ENCODE measurements at places on chromosomes 6 and 20. TPM values are rescaled to one million over a fixed set of nuclear protein-coding genes. Genes with fewer than 3 reads are reported as not detected.

Gene DYNLT2
- 1.6 TPM for total RNA-seq

GRCh38 chr6:5059036-5059896, 25.9 kb upstream of the PPP1R3G start:
- no peak for ATAC-seq

GRCh38 chr6:95286874-95287273, 290.5 kb upstream of the MANEA start:
- ATAC-seq, result no peak

GRCh38 chr6:170102582-170103481, 188.0 kb downstream of the DLL1 start:
- no peak for ATAC-seq

DNA sequence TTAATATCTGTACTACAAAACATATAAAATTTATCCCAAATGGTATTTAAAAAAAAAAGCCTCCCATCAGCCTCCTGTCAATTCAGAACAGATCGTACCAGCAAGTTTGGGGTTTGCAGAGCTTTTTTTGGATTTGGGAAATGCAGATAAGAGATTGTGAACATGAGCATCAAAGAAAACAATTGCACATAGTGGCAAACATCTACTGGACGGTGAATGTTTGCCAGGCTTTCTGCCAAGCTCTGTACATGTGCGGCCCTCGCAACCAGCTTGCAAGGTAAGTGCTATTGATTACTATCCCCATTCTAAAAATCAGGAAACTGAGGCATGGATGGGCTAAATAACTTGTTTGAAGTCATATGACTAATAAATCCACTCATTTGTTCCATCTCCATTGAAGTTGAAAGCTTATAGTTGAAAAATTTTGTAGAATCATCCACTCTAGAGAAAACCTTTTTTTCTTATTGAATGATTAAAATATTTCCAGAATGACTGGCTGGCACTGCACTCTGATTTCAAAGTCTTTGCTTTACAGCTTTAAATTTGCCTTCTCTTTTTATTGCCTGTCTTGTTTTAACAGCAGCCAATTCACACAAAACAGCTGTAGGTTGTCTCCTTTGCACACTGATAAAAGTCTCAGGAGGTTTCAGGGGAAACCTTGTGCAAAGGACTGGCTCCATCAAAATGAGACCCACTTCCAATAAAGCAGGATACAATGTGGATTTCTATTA, 37.4 kb upstream of the SIRT5 start:
- ATAC-seq, result no peak

Measured in activated T-helper 17 cell treated with anti-CD3 and anti-CD28 coated beads, Interleukin-2, amount 50 U/mL, for 72 hours (primary cell).